CD4-positive, alpha-beta T cell treated with Interleukin-10 for 1 hour (primary cell): ENCODE measurements at places on chromosomes 12 and 14.

DNA sequence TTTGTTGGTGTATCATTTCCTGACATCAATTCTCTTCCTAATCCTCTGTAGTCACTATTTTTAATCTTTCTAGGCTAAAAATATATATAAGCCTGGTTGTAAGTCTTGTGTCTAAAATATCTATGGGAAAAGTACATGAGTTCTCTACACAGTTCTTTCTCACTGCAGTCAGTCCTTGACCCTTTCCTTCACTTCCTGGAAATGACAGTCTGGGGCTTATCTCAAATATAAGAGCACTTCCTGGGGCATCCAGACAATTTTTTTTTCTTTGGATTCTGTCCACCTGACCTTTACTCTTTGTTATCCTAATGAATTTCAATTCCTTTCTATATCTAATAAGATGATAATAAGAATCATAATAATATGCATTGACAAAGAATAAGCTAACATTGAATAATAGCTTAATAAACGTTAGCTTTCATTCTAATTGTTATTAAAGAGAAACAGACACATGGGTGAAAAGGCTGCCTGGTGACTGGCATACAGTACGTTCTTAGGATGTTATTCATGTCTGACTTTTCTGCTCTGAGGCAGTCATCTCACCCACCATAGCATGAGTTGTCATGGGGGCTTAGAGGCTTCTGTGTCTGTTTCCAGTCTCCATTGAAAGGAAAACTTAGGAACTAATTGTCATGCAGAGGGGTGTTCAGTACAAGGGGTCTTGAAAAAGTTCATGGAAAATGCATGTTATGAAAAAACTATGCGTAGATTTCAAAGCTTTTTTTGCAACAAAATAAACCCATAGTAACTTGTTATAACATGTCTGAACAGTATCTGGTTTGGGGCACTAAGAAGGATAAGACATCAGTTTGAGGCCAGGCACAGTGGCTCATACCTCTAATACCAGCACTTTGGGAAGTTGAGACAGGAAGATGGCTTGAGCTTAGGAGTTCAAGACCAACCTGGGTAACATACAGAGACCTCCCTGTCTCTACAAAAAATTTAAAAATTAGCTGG is 66.2 kb upstream of the DNM1L start:
- no peak for DNase-seq

DNA sequence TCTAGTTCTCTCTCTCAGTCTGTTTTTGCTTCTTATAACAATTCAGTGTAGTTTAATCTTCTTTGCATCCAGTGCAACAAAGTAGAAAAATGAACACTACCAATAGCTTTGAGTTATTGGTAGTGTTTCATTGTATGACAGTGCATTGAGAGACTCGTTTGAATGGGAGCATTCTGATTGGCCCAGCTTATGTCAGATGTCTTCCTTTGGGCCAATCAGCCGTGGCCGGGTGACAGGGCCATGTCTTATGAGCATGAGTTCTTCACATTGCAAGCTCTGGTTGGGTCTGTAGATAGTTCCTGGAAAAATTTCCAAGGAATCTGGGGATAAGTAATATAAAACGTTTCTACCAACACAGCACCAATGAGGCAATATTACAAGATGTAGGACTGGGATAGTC is 36.5 kb downstream of the GYS2 start:
- DNase-seq: no peak

DNA sequence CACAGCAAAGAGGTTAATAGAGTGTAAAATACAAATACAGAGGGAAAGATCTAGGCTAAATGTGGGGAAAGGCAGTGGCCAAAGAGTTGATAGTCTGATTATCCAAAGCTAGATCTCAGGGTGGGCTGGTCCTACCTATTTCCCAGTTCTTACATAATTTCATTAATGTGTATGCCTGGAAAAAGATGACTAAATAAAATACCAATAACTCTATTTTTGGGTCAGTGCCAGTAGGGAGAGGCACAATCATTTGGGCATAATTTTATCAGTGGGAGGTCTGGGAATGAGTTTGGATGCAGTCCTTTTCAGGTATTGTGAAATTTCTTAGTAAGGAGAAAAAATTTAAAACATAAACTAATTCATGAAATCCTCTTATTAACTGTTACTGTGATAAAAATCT is 30.6 kb upstream of the CLEC14A start:
- DNase-seq: no peak

- no peak for DNase-seq
These were observed 163.4 kb downstream of the KICS2 start for GRCh38 chr12:64058541-64059265.

DNA sequence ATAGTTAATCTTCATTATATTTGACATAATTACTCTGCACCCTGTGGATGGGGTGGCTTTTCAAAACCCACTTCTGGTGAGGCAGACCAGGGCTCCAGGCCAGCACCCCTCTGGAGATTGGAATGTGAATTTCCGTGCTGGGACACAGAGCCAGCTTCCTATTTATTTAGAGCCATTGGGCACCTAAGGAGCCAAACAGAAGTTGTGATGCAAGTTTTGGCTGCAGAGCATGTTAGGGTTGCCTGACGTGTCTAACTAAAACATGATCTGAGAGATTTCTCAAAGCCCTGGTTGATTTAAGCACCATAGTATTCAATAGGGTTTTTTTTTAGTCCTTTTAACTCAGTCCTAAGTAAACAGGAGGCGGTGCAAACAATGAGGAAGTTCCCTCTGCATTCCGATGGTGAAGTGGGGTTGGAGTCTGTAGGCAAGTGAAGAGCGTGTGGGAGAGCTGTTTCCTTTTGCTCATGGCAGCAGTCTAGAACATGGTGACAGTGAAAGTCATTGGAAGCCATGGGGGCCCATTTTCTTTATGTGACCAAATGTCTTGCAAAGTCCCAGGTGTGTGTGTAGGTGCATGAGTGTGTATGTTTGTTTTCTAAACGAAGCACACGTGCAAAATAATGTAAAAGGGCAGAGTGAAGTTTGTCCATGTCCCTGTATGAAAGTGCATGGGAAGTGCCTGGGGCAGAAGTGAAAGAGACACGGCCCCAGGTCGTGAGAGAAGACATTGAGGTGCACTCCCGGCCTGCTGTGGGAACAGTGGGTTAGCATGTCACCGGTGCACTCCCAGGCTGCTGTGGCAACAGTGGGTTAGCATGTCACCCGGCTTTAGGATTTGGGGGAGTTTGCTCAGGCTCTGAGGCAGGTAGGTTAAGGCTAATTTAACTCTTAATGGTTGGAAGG is 117.7 kb downstream of the PRKCH start:
- DNase-seq: peak; percentile 42

DNA sequence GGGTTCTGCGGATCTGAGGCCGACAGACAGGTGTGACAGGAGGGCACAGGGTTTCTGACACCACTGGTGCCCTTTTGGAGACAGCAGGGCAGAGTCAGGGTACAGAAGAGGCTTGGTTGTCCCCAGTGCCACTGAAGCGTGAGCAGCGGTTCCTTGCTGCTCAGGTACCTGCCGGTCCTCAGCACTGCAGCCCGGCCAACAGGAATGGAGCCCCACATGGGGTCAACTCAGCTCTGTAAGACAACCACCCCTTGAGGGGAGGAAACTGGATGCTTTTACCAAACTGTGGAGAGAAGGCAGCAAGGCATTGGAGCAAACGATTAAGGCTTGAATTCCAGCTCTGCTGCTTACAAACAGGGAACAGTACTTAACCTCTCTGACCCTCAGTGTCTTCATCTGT is 246.4 kb upstream of the NOS1 start:
- DNase-seq: no peak

- DNase-seq: no peak
These were observed 153.6 kb upstream of the ARID2 start for GRCh38 chr12:45575823-45576475.

- no peak for DNase-seq
These were observed 570.0 kb upstream of the FLRT2 start for GRCh38 chr14:84959851-84960520.

GRCh38 chr12:124404162-124404784 is 109.4 kb downstream of the RFLNA start:
- no peak for DNase-seq

GRCh38 chr14:99685151-99685591 is 1.1 kb downstream of the CYP46A1 start:
- DNase-seq: no peak

DNA sequence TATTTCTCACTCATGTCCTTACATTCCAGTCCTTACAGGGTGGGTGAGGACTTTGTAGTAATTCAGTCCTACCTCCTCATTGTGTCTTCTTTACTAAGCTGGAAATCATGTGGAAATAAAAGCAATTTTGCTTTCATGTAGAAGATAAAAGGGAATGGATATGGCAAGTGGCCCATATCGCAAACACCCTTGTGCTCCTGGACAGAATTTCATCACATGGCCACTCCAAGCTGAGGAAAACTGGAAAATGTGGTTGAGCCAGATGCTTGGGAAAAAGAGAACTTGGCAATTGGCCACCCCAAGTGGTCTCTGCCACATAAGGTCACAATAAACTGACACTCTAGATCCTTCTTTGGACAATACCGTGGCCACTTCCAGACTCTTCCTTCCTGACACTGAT is 64.2 kb upstream of the IFNG-AS1 start:
- no peak for DNase-seq

DNA sequence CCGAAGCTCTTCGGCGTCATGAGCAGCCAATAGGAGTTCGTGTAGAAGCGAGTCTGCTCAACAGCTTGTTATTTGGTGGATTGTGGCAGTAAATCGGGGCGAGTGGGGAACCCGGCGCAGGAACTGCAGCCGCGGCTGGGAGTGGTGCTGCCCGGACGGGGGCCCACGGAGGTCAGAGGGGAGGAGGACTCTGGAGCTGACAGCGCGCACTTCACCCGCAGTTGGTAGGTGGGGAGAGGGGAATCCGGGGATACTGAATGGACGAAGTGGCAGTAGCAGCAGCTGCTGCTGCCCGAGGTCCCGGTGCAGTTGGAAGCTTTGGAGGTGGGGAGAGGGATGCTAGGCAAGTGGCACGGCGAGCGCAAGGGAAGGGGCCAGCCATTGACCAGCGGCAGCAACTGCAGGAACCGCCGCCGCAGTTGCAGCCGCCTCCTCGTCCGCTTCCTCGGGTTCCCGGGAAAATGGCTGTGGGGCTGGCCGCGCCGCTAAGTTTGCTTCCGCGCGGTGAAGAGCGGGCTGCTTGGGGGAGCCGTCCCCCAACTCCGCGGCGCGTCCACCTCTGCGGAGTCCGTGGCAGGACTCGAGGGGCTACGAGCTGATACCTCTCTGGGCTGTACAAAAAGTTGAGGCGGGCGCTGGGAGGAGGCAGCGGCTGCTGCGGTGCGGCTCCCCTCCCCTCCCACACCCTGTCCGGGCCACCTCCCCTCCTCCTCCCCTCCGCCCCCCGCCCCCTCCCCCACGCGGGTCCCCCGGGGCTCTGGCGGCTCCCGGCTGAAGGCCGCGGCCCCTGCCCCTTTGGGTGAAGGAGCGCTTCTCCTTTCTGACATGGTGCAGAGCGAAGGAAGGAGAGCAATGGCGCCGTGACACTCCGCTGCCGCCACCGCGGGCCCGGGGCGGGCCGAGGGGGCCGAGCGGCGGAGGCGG is at the start of gene ARID4A:
ARID4A (plus strand) TSS at position 79 of the 924 bp plus-strand sequence. CDS start 1,300 bp downstream, outside the sequence.
- DNase-seq: peak; percentile 37

DNA sequence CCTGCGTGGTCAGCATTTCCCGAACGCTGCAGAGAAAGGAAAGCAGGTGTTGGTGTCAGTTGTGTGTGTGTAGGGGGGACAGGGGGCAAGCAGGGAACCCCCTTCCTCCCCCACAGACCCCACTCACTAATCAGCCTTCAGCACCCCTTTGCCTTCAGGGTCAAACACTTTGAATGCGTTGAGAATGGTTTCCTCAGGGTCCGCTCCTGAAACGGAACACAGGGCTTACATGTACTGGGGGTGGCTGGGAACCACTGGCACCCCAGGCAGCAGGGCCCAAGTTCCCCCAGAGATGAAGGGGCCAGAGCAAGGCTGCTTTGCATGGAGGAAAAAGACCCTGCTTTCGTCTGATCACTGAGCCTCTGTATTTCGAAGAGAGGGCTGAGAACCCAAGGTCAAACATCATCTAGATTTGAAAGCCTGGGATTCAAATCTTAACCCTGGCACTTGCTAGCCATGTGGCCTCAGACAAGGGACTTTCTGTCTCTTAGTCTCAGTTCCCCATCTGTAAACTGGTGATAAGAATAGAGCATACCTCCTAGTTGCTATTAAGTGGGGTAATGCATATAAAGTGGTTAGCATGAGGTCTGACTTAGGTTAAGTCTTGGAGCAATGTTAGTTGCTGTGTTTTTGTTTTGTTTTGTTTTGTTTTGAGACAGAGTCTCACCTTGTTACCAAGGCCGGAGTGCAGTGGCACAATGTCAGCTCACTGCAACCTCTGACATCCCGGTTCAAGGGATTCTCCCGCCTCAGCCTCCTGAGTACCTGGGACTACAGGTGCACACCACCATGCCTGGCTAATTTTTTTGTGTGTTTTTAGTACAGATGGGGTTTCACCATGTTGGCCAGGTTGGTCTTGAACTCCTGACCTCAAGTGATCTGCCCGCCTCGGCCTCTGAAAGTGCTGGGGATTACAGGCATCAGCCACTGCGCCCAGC is 7.0 kb downstream of the MYL2 start:
- no peak for DNase-seq

DNA sequence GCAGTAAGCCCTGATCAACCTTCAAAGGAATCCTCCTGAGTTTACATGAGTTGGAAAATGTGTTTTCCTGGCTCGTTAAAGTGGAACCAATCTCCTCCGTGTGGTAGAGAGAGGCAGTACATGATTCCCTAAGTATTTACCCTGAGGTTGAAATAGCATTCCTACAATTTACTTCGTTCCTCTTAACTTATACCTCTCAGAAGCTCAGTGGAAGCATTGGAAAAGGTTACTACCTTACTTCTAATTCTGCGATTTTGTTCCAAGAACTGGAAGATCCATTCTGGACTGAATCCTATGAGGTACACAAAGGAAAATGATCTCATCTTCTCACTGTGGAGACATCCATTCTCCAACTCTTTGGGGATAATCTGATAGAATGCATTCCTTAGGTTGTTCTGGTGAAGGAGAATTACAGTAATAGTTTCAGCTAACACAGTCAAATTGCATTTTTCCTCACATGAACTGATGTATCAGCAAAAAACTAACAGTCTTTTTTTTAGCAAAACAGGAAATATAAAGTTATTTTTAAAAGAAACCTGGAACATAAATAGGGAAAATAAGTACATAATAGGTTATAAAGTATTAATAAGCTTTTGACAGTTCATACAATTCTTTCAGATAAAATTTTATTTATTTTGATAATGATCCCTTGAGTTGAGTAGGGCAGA is 475.6 kb downstream of the PDZRN4 start:
- DNase-seq: no peak

- no peak for DNase-seq
These were observed 103.2 kb upstream of the DYRK2 start for GRCh38 chr12:67545298-67545697.

DNA sequence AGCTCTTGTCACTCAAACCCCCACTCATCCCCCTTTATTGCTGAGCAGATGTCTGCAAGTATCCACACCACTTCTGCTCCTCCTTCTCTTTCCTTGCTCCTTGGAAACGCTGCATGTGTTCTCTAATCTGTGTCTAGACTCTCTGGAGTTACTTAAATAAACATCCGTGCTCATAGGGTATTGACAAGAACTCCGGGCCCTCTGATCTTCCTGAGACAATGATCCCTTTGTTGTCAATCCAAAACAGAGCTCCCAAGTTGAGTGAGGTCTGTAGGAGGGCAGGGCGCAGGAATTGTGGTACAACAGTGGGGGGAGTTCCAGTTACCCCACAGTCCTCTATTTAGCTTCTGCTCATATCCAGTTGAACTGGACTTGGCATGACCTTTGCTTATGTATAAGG is 489.0 kb downstream of the SNAPC1 start:
- DNase-seq: no peak

- DNase-seq: no peak
These were observed 82.9 kb downstream of the PAPOLA start for GRCh38 chr14:96584907-96585671.
